EH (cell line): ENCODE measurements at places on chromosomes 6 and 20.

GRCh38 chr6:129342243-129342642, 367.7 kb downstream of the ARHGAP18 start:
- DNase-seq, result peak; percentile 40

- DNase-seq, result no peak
Measured at GRCh38 chr20:63052571-63053431, 46.0 kb upstream of the BHLHE23 start.

DNA sequence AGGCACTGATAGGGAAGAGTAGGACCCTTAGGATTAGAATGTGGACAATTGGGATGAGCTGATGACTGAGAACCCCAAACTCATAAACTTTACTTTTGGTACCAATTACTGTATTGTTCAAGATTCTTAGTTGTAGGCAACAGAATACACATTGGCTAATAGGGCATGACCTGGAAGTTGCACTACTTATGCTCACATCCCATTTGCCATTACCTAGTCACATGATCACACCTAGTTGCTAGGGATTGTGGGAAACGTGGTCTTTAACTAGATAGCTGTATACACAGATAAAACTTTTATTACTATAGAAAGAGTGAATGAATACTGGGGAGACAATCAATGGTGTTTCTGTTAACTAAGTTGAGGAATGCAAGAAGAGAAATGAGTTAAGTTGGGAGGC, 113.4 kb upstream of the AKIRIN2 start:
- DNase-seq, result no peak

- no peak for DNase-seq
Measured at GRCh38 chr6:2982426-2983117, 11.2 kb upstream of the SERPINB6 start.

DNA sequence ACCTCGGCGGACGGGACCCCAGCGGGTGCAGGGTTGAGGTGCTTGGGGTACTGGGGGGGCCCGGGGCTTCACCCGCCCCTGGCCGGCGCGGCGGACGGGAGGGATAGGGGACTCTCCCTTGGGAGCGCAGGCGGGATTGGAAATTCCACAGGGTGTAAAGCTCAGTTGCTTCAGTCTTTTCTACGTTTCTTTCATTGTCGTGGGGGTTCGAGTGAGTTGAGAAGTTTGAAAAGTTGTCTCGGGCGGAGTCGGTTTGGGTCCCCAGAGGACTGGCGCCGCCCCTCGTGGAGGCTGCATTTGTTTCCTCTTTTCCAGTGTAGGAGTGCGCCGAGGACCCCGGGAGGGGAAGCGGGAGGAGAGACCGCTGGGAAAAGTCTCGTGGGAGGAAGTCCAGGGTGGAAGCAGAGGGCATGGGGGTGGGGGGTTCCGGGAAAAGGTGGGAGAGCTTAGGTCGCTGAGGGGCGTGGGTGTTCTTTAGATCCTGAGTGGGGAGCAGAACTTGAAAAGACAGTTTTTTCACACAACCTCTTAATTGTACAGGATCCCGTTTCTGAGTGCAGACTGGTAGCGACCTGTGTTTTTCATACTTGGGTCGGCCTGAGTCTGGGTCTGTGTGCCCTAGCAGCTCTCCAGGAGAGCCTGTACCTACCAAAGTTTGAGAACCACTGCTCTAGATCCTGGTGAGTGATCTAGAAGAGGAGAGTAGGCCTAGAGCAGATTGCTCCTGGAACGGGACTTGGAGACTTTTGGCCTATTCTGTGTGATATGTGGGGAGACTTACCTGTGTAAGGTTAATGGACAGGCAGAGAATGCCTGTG, 495 bp downstream of the FAM83B start:
- no peak for DNase-seq

GRCh38 chr6:105794239-105794638, 291.9 kb upstream of the PRDM1 start:
- peak; percentile 46 for DNase-seq

DNA sequence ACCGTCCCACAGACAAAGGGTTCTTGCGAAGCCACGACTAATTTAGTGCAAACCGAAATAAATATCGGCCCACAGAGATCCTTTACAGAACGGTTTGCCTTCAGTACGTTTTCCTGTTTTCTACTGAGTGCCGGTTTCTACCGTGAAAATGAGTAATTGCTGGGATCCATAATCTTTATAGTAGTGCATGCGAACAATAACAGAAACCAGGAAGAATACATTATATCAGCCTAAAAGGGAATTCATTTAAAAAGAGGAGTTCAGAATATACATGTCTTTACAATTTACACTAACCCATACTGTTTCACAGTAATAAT, 292 bp upstream of the MTCL3 start:
- no peak for DNase-seq

DNA sequence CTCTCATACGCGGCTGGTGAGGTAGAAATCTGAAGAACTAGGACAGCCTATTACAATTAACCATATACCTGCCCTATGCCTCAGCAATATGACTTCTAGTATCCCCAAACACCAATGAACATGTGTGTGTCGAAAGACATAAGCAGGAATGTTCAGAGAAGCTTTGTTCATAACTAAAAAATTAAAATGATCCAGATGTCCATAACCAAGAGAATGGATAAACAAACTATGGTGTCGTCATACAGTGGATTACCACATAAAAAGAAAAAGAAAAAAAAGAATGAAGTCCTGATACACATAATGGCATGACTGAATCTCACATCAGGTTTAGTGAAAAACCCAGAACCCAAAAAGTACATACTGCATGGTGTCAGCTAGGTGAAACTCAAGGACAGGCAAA, 73.9 kb downstream of the MDN1 start:
- no peak for DNase-seq

GRCh38 chr20:55741801-55742200, 263.5 kb downstream of the CBLN4 start:
- no peak for DNase-seq

- no peak for DNase-seq
Measured at GRCh38 chr20:24444526-24445190, 24.8 kb upstream of the SYNDIG1 start.

- DNase-seq, result peak; percentile 95
Measured at GRCh38 chr6:11197175-11197536, 35.3 kb downstream of the NEDD9 start.

DNA sequence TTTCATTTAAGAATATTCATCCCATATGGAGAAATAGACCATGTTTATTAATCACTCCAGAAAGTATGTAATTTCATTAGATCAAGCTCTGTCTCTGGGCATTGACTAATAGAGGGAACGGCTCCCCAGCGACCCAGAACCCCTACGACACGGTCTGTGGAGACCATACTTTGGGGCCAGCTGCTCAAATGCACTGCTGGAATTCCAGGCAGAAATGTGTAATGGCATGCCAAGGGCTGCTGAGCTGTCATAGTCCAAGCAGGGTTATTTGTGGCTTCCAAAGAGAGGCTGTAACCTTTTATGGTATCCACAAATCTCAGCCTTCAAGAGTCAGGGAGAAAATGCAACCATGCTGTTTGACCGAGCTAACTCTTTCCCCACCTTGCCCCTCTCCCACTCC, 755.8 kb downstream of the DHX35 start:
- DNase-seq, result no peak

GRCh38 chr6:116144605-116145004, 18.7 kb upstream of the COL10A1 start:
- DNase-seq, result peak; percentile 83
